ENCODE measurements at places on chromosomes 11 and 22. TPM values are rescaled to one million over a fixed set of nuclear protein-coding genes. Genes with fewer than 3 reads are reported as not detected.

The DRAP1 gene
- 53.4 TPM for total RNA-seq

The GAS2 gene
- 1.6 TPM for total RNA-seq

- no peak for DNase-seq
Observed at GRCh38 chr11:115199481-115200069, 304.6 kb downstream of the CADM1 start.

- no peak for DNase-seq
Observed at GRCh38 chr11:64535811-64536210, 55.2 kb upstream of the SLC22A12 start.

DNA sequence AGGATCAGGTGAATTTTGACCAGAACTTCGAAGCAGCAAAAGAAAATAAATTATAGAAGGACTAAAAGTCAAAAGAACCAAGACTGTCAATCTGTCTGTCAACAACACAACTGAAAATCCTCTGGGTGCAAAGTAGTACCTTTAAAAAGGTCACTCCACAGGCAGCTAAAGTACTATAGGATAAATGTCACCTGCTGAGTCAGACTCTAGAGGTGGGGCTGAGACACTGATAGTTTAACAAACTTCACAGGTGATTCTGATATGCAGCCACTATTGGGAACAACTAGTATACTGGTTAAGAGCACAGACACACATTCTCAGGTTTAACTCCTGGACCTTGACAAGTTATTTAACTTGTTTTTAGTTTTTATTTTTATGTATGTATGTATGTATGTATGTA lies 107.3 kb downstream of the FCHSD2 start:
- no peak for DNase-seq

Data from left colon (tissue), 2 donors.